Stimulated activated CD8-positive, alpha-beta memory T cell treated with anti-CD3 and anti-CD28 coated beads, Interleukin-4, amount 100 ng/mL, for 24 hours (primary cell): ENCODE measurements at places on chromosomes 5 and 9.

- DNase-seq = no peak
Measured at GRCh38 chr9:129285979-129286772, 108.1 kb upstream of the IER5L start.

GRCh38 chr5:157576678-157577077, 1.1 kb upstream of the ADAM19 start:
- no peak for DNase-seq

DNA sequence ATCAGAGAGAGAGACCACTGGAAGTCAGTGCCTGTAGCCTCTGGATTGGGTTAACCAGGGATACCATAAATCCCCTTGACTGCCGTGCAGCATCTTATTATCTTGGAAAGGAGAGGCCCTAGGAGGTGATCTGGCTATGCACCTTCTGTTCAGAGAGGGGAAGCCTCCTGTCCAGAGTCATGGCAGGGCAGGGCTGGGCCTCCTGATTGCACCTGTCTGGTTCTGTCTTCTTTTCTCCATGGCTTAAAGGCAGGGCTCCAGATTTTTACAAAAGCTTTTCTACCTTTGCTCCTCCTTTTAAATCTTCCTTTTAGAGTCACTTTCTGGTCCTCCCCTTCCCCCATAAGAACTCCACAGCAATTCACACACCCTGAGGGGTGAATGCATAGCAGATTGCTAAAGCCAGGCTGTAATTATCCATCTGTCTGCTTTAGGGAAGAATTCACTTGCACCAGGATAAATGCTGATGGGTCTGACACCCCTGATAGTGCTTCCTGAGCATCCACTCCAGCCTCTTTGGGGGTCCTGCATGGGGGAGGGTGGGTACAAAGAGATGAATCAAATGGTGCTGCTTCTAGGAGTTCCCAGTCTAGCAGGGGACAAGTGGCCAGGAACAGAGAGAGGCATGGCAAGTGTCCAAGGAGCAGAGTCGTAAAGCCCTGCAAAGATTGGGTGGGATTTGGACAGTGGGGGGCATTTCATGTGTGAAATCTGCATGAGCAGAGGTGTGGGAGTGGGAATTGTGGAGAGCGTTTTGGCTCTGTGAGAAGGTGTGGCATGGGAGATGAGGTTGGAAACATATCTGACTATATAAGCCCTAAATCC, 141.3 kb upstream of the ALDH1B1 start:
- DNase-seq = no peak

DNA sequence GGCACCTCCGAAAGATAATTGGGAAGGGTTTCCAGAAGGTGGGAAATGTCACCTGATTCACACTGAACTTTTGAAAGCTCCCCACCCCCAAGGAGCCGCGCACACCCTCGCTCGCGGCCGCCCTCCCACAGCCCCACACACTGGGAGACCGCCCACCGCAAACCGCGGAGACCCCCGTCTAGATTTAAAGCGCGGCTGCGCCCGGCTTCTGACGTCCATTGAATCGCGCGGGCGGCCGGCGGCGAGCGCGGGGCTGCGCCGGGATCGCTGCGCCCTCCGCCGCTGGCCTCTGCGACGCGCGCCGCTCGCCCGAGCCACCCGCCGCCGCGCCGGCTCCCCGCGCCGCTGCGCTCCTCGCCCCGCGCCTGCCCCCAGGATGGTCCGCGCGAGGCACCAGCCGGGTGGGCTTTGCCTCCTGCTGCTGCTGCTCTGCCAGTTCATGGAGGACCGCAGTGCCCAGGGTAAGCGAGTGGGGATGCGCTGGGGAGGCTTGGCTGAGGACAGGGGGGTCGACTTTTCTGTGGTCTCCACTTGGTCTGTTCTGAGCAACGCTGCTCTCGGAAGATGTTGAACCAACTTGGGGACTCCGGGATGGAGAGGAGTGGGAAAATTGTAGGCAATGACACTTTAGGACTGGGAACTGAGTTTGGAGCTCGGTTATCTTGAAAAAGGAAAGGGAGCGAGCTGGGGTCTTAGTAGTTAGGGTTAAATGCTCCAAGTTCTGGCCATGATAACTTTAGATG, at the start of gene FST:
FST (plus strand) TSS at position 214 of the 743 bp plus-strand sequence; CDS start at position 377, 163 bp downstream.
- no peak for DNase-seq

DNA sequence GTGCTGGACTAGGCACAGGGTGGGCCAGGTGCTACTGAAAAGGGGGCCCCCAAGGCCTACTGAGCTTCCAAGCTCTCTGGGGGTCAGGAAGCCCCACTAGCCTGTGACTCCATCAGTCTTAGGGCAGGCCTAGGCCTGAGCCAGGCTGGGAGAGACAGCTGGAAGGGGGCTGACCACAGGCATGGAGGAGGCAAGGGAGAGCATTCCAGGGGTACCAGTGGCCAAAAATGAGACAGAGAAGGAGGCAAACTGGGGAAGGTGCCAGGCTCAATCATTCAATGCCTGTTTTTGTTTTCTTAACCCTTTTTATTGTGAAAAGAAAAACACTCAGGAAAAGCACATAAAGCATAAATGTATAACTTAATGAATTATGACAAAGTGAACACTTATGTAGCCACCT, 26.2 kb upstream of the TCF7 start:
- no peak for DNase-seq

DNA sequence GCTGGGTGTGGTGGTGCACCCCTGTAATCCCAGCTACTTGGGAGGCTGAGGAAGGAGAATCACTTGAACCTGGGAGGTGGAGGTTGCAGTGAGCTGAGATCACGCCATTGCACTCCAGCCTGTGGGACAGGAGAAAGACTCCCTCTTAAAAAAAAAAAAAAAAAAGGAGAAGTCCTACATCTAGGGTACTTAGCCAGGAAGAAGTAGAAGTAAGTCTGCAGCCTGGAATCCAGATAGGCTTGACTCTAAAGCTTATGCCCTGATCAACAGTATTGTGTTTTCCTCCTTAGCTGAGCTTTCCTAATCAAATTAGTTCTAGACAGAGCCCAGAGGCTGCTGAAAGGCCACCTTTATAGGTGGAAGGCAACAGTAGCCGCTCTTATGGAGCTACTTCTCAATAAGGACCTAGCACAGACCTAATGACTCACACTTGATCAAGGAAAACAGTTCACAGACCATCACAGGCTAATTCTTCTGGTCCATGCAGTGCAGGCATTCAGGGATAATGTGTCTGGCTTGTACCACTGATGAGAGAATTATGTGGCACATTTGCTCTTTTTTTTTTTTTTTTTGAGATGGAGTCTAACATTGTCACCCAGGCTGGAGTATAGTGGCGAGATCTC, 105.5 kb upstream of the KLF4 start:
- no peak for DNase-seq

- DNase-seq = no peak
Measured at GRCh38 chr9:116627433-116627832, 59.7 kb upstream of the TRIM32 start.
